ENCODE measurements at places on chromosomes 2 and 18. TPM values are rescaled to one million over a fixed set of nuclear protein-coding genes. Genes with fewer than 3 reads are reported as not detected.

Gene CAPN14
- not detected for total RNA-seq

Gene SNTG2
- total RNA-seq, result 44.6 TPM

Gene CYTIP
- 3.7 TPM for total RNA-seq

Gene B3GNT7
- 2.7 TPM for total RNA-seq

Gene SEPTIN2
- 585 TPM for total RNA-seq
